Placental epithelial cell (primary cell): ENCODE measurements at places on chromosomes 3 and 15. TPM values are rescaled to one million over a fixed set of nuclear protein-coding genes. Genes with fewer than 3 reads are reported as not detected.

LRTM1 gene
- total RNA-seq = 0.39 TPM in 1 of 2 replicates, not detected in the other

BSN gene
- total RNA-seq = under 0.01 and 0.11 TPM in 2 replicates

KIF15 gene
- total RNA-seq = 2.8 and 4.3 TPM in 2 replicates

PXYLP1 gene
- total RNA-seq = 4.3 and 4.9 TPM in 2 replicates

PIGBOS1 gene
- total RNA-seq = 6.8 and 8.6 TPM in 2 replicates

TMEM44 gene
- 15.5 and 23.9 TPM in 2 replicates for total RNA-seq

CAMP gene
- total RNA-seq = not detected in 2 replicates

KCNH8 gene
- not detected in 2 replicates for total RNA-seq

CLDN16 gene
- not detected in 2 replicates for total RNA-seq

OIP5 gene
- 2.7 and 4.1 TPM in 2 replicates for total RNA-seq

GHSR gene
- total RNA-seq = not detected in 2 replicates

THOC7 gene
- 40.4 and 41.2 TPM in 2 replicates for total RNA-seq

NPAP1 gene
- not detected in 2 replicates for total RNA-seq

ZNF80 gene
- total RNA-seq = under 0.01 TPM in 1 of 2 replicates, not detected in the other

LHFPL4 gene
- total RNA-seq = not detected in 2 replicates

IQCH gene
- total RNA-seq = 4.3 and 5.1 TPM in 2 replicates

INSYN1 gene
- under 0.01 and 1.6 TPM in 2 replicates for total RNA-seq

RLBP1 gene
- total RNA-seq = not detected in 2 replicates

RNU5B-1 gene
- not detected in 2 replicates for total RNA-seq

TGM4 gene
- total RNA-seq = 7.3 and 16.5 TPM in 2 replicates

CHRNB4 gene
- under 0.01 TPM in 1 of 2 replicates, not detected in the other for total RNA-seq

SYNPR gene
- total RNA-seq = not detected in 2 replicates

SLC9C1 gene
- under 0.01 TPM in 1 of 2 replicates, not detected in the other for total RNA-seq

BUB1B gene
- 3.9 and 8.4 TPM in 2 replicates for total RNA-seq

COMMD2 gene
- 25.5 and 37.1 TPM in 2 replicates for total RNA-seq

THSD4 gene
- total RNA-seq = 44.8 and 67.5 TPM in 2 replicates

CEP19 gene
- 1.1 and 2.0 TPM in 2 replicates for total RNA-seq

FRMD4B gene
- 0.65 and 2.0 TPM in 2 replicates for total RNA-seq

TERB2 gene
- total RNA-seq = not detected in 2 replicates

CHRNA7 gene
- under 0.01 TPM in 1 of 2 replicates, not detected in the other for total RNA-seq

NANOGP8 gene
- not detected in 2 replicates for total RNA-seq

SAMMSON gene
- total RNA-seq = not detected in 2 replicates

EOMES gene
- total RNA-seq = not detected in 2 replicates

DNAH12 gene
- total RNA-seq = 0.11 and 0.39 TPM in 2 replicates

WDR49 gene
- total RNA-seq = not detected in 2 replicates

SLC27A2 gene
- total RNA-seq = not detected in 2 replicates

GPR87 gene
- 8.2 and 27.1 TPM in 2 replicates for total RNA-seq

PDZRN3 gene
- 12.8 and 47.5 TPM in 2 replicates for total RNA-seq

FAM3D gene
- not detected in 2 replicates for total RNA-seq

C3orf22 gene
- total RNA-seq = not detected in 2 replicates

FOXB1 gene
- total RNA-seq = 0.11 and 0.39 TPM in 2 replicates

CPLX3 gene
- not detected in 2 replicates for total RNA-seq

IQCF5 gene
- not detected in 2 replicates for total RNA-seq

MYO1E gene
- 227 and 466 TPM in 2 replicates for total RNA-seq

FBXL22 gene
- total RNA-seq = 0.22 and 0.39 TPM in 2 replicates

NBEAL2 gene
- 30.6 and 36.7 TPM in 2 replicates for total RNA-seq

GABRR3 gene
- total RNA-seq = not detected in 2 replicates

FAH gene
- total RNA-seq = 21.6 and 33.9 TPM in 2 replicates

RPUSD3 gene
- 53.8 and 120 TPM in 2 replicates for total RNA-seq

MGLL gene
- 16.9 and 23.2 TPM in 2 replicates for total RNA-seq

BAHD1 gene
- total RNA-seq = 14.5 and 17.3 TPM in 2 replicates

GPR160 gene
- total RNA-seq = 0.11 TPM in 1 of 2 replicates, not detected in the other

STXBP5L gene
- total RNA-seq = not detected in 2 replicates

TF gene
- total RNA-seq = under 0.01 TPM in 1 of 2 replicates, not detected in the other

ADGRG7 gene
- total RNA-seq = 0.39 TPM in 1 of 2 replicates, not detected in the other

CACNA2D2 gene
- total RNA-seq = 0.39 TPM in 1 of 2 replicates, not detected in the other

PLCB2 gene
- 0.22 and 1.2 TPM in 2 replicates for total RNA-seq

P2RY14 gene
- total RNA-seq = not detected in 2 replicates

HSPBAP1 gene
- 3.5 TPM in 2 replicates for total RNA-seq
